GF-D8 (cell line): ENCODE measurements at places on chromosomes 3 and 15.
A peak's percentile ranks its signal among the peaks of the same experiment; 100 is the strongest.

DNA sequence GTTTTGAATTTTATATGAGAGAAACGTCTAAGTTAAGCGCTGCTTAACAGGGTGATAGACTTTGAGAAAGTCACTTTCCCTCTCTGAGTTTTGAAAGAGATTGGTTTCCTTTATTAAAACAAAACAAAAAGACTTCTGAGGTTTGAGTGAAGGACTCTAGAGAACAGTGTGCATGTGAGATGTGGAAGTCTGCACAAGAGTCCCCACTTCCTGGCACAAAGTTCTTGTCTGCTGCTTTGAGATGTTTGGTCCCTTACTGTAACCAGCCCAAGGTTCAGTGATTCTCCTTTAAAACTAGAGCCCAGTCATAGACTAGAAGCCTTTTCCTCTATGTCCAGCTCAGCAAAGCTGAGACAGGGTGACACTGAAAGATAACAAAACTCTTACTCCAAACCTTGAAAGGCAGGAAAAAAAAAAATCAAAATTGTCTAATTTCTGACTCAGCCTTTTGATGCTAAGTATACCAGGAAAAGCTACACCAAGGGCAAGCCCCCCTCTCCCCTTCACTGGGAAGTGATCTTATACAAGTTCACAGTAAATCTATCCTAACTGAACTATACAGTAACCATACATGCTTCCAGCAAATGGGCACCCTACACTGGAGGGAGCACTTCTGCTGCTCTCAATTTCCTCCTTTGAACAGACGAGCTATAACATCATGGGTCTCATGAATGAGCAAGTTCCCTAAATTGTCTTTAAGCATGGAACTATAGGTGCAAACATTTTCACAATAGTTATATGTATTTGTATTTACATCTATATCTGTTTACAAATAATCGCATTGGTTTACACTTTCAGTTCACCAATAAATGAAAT, 2.3 kb downstream of the POPDC2 start:
- DNase-seq = no peak

DNA sequence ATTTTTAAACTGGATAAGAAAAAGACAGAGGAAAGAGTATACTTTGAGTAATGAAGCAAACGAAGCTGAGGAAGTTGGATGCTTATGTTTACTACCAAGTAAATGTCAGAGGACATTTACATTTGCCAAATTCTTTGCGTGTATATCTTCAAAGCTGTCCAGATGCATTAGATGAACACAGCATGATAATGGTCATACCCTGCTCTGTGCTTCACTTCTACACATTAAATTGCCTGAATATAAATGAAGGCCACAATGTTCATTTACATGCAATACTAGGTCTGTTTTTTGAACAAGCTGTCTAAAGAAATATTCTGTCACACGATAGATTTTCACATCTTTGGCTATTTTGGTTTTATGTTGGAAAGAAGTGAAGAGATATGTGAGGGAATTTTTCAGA, 405.8 kb upstream of the ADAMTS9 start:
- DNase-seq = no peak

DNA sequence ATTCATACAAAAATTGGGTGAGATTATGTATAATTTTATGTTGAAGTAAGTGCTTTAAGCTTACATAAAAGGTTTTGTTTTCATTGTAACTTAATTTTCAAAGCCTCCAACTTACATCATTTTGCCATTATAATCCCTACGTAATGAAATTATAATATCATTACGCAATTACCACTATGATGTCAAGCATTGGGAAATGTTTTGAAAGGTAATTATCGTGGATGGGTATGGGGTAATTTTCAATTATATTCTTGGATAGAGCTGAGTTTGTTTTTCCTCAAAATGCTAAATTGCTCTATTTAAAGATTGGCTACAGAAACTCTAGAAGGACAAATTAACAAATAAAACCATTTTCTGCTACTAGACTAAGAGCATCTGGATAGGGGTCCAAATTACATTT, 80.2 kb upstream of the FAM3D start:
- no peak for DNase-seq

DNA sequence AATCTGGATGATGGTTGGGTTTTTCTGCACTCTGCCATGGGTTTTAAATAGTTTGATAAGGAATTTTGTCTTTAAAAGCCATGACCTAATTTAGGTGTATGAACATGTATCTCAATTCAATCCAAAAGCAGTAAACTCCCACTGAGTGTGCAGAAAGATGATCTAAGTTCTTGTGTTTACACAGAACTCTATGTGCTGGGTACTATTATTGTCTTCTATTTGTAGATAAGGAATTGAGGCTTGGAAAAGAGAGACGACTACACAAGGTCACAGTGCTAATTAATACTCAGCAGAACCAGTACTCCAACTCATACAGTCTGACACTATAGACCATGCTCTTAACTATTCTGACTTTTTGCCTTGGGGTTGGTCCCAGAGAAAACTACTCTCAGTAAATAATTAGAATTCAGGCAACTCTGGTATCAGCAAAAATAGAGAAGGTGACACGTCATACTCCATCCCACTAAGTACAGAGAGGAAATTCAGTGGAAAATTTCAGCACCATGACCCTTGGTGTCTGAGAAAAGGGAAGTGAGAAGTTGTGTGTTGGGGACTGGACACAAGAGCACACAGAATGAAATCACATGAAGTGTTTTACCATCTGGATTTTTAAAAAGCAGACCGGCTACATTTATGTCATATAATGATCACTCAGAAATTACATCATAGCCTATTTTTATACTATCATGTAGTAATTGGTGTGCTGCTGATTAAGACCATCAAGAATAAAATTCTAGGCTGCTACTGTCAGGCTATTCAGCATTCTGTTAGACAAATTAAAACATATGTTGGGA, 18.3 kb upstream of the MYH15 start:
- peak; percentile 37 for DNase-seq

DNA sequence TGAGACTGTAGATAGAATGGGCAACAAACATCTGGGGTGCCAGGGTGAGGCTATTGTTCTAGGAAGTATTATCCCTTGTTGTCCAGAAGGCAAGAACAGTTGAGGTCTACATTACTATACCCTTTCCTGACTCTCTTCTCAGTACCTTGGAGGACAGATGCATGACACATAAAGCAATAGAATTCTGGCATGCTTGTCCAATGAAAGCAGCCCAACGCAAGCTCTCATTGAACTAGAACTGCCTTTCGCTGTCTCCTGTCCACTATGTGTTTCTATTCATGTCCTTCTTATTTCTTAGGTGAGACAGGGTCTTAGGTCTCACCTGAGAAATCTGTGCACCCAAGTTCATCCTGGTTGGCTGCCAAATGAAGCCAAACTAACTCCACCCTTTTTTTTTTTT, 68.6 kb downstream of the TGFBR2 start:
- no peak for DNase-seq

- DNase-seq = no peak
Observed at GRCh38 chr15:96276438-96277210, 53.9 kb upstream of the NR2F2 start.

DNA sequence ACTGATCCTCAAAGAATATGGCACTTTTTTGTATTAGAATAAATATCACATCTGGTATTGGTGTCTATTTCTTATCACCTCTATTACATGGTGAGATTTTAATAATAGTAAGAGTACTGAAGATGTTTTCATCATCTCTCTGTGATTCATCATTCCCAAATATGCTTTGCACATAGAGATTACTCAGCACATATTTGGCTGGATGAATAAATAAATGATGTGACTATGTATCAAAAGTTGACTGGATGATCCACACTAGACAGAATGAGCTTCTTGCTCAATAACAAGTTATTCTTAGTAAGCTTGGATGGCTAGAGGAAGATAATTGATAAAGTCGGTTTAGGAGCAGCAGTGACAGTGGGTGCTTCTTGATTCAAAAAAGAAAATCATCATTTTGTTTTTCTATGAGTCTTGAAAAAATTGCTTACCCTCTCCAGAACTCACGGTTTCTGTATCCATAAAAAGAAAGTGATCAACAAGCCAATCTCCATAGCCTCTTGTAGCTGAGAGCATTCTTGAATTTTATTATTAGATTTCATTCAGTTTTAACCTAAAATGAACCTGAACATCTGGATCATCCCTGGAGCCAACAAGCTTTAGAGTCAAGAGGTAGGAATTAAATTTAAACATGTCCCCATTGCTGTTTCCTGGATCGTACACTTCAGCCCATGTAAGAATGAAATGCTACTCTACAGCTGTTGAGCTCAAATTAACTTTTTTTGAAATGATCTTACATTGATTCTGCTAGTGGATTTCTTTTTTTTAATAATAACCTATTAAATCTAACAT, 104.8 kb upstream of the OSTN start:
- no peak for DNase-seq

DNA sequence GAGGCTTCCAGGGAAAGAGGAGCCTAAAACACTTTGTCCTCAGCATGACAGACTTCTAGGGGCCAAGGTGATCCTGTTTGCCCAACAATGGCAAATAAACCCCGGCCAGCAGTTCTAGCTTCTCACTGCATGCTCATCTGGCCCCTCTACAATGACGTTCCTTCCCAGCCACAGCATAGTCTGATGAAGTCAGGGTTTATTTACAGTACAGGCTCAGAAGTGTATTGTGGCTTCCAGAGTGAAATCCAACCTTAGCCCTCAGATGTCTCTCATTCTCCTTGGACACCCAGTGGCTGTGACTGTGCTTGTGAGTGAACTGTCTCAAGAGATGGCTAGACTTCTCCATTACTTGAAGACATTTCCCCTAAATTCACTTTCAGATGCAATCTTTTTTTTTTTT, 40.8 kb downstream of the BFSP2 start:
- no peak for DNase-seq

DNA sequence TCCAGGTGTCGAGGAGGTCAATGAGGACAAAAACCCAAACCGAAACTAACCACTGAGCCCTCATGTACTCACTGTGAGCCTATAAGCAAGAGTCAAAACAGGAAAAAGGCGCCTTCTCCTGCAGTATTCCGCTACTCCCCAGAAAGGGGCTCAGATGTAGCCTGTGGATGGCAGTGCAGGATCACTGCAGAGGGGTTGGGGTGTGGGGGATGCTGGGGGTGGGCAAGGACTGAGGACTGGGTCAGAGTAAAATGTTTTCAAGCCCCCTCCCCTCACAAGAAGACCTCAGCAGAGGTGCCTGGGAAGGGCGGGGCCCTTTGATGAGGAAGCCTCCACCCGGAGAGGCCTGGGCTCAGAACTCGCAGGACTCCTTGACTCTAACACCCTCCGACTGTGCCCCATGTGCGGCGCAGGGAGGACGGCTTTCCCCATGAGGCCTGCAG, 170.1 kb downstream of the OSBPL10 start:
- DNase-seq = no peak

DNA sequence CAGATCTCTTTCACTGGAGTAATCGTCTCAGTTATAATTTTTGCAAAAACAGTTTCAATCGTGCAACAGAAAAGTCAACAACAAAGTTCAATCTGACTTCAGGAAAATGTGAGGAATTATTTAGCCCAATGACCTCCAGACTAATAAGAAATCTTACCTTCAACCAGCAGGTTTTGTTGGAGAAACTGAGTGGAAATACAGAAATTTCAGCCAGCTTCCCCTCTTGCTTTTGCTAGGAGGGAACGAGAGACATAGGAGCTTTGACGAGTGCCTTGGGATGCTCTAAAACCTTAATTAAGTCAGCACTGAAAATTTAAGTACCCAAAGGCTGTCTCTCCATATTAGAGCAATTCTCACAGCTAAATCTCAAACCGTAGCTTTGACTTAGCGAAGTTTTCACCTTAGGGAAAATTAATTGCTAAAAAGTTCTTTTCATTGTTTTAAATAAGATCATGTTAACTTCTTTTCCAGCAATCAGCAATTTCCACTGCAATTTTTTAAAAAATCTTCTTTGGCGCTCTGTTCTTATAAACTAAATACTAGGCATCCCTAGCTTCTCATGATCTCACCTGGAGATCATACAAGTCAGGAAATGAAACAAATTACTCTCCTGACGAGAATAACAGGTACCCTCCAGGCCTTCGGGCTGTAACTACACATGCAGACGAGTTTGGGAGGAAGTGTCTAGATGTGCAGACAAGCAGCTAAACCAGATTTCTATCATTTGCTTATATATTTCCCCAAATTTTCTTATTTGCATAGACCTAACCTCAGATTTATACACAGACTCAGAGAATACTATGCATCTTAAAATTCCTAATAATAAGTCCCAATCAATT, 250.2 kb downstream of the FAM43A start:
- DNase-seq = no peak

DNA sequence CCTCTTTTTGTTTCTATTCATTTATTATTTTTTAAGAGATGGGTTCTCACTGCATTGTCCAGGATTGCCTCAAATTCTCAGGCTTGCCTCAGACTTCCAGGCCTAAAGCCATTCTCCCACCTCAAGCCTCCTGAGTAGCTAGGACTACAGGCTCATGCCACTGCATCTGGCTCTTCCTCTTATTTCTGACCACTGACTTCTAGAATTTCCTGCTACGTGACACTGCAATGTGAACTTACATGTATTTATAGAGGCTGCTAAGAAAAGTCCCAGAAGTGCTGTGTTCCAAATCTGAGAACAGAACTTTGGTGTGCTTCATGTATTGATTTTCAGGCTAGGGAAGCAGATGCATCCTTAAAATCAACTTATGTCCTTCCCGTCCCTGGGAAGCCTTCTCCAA, 407.4 kb downstream of the RSL24D1 start:
- no peak for DNase-seq

DNA sequence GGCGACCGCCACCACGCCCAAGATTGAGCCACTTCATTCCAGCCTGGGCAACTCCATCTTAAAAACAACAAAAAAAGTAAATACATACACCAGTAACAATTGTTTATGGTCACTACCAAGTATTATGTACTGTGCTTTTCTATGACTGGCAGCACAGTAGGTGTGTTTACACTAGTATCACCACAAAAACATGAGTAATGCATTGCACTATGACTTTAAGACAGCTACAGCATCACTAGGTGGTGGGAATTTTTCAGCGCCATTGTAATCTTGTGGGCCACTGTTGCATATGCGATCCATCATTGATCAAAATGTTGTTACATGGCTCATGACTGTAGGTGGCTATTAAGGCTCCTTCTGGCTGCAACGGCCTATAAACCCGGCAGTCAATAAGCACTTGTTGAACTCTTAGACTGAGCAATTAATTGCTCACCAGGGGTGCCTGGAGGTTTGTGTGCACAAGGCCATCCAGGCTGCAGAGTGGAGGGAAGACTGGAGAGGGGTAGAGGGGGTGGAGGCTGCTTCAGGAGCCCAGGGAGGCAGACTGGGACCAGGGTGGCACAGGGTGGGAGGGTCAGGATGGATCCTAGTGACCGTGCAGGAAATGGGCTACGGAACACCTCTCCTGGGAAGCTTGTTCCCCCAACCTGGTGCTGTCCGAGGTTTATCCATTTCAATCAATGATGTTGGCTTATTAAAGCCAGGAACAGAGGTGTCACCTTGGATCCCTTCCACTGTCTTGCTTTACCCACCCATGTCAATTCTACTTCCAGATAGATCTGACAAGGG, 17.9 kb upstream of the COPG1 start:
- DNase-seq = no peak
